ENCODE measurements at places on chromosomes 4 and X.

DNA sequence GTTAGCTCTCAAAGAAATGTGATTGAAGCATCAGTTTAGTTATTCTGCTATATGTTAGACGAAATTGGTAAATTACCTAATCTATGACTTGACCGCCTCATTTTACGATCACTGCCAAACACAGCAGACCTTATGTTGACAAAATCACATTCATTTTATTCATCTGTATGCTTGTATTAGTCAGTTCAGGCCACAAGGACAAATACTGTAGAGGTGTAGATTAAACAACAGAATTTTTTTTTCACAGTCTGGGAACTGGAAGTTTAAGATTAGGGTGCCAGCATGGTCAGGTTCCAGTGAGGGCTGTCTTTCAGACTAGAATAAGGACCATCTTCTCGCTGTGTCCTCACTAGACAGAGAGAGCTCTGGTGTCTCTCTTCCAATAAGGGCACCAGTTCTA lies 177.1 kb downstream of the NWD2 start:
- DNase-seq, result no peak

DNA sequence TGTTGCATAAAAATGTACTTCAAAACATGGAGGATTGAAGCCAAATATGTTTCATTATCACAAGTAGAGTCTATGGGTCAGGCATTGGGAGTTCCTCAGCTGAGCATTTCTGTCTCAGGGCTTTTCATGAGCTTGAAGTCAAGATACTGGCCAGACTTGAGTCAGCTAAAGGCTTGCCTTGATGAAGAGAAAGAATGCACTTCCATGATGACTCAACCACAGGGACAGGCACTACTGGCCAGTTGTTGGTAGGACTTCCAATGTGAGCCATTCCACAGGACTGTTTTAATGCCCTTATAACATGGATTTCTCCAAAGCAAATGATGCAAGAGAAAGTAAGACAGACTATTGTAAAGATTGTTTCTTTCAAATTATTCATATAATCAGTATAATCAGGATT lies 895.6 kb downstream of the RAB28 start:
- no peak for DNase-seq

DNA sequence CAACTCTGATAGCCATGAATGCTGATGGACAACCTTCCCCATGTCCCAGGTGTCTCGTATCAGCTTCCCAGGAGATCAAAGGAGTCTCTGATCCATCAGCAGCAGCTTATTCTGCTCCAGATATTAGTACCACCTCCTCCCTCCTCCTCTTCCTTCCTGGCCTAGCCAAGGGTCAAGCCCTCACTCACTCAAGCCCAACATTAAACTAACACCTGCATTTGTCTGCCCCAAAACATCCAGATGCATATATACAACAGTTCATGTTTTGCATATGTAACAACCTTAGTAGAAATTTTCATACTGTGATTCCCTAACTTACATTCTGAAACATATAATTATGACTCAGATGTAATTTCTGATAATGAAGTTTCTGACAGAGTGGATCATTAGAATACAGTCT lies 29.9 kb downstream of the BCLAF3 start:
- no peak for DNase-seq

DNA sequence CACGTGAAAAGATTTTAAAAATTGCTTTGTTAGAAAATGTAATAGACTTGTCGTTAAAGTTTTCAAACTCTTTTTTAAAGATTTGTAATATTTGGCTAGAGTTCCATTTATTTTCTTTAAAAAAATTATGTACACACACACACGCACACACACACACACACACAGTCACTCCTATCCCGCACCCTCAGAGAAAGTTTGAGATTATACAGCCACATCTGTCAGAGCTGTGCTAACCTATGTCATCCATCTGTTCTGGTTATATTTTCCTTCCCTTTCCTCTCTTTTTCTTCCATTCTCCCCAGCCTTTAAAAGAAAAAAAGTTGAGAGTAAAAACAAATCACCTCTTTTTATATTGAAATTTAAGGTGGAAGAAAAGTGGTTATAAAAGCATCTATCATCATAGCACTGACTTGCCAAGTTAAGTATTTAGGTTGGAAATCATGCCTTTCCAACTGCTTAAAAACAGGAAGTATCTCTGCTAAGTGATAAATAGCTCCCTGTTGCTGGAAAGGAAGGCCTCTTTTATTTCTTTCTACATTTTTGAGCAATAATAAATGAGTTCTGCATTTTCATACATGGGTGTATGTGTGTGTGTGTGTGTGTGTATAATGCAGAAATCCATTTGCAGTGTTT lies 163.3 kb upstream of the SPRY1 start:
- DNase-seq, result no peak

- DNase-seq, result no peak
Measured at GRCh38 chr4:139760567-139760966, 94.9 kb downstream of the MGST2 start.

GRCh38 chr4:81257021-81257420 lies 42.0 kb upstream of the PRKG2 start:
- no peak for DNase-seq

GRCh38 chrX:43592597-43592996 lies 63.5 kb upstream of the MAOA start:
- no peak for DNase-seq

DNA sequence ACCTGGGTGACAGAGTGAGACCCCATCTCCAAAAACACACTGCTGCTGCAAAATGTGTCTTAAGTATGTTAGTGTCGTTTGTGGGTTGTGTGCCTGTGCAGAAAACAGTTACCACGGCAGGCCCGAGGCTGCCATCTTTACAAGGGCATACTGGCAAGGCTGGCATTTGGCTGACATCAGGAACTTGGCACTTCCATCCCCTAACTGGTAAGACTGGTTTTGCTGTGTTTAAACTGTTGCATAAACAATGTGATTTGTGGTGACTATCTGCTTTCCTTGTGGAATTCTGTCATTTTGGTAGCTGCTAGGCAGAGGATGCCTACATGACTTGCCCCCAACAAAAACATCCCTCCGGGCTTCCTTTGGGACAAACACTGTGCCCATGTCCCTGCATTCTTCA lies 12.3 kb downstream of the LRP2BP start:
- DNase-seq, result no peak
